ENCODE measurements at places on chromosomes 3 and 15.

DNA sequence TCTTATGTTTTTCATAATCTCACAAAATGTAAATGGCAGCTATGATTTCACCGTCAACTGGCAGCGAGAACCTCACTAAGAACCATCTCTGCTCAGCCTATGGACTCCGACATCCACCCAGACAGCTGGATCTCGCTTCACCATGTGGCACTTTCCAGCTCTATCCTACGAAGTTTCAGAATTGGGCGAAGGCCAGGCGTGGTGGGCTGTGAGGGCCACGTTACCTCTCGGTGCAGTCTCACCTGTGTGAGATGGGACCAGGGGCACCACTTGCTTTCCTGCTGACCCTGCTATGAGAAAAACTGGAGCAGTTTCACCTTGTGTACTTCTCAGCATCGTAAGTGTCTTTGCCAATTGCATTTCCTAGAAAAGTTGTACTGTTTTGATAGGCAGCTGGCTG, 32.3 kb downstream of the CHDH start:
- no peak for DNase-seq

- DNase-seq = no peak
Observed at GRCh38 chr15:61342390-61342789, 113.3 kb upstream of the RORA start.

DNA sequence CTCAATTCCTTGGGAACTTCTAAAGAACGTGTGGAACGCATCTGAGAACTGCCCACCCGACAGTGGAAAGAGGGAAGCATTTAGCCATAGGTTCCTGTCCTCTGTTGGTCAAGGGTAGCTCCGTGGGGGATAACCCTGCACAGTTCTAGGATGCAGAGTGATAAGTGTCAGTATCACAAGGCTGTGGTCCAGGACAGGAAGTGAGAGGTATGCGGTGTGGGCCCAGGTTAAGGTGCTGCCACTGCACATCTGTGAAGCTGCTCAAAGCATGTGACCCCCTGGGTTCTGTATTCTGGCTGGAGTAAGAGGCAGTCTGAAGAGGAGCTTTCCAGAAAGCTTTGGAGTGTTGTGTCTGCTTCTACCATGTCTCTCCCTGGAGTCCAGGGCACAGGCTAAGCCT, 51.7 kb upstream of the HES1 start:
- DNase-seq = no peak

GRCh38 chr15:99165020-99165790, 60.3 kb downstream of the SYNM start:
- DNase-seq = no peak

DNA sequence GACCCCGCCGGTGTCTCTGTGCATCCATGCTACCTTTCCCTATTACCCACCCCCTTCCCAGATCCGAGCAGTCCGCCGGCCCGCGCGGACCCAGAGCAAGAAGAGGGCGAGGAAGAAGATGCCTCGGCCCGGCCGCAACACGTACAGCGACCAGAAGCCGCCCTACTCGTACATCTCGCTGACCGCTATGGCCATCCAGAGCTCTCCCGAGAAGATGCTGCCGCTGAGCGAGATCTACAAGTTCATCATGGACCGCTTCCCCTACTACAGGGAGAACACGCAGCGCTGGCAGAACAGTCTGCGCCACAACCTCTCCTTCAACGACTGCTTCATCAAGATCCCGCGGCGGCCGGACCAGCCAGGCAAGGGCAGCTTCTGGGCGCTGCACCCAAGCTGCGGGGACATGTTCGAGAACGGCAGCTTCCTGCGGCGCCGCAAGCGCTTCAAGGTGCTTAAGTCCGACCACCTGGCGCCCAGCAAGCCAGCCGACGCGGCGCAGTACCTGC, 788 bp downstream of the FOXB1 start:
- DNase-seq = no peak

DNA sequence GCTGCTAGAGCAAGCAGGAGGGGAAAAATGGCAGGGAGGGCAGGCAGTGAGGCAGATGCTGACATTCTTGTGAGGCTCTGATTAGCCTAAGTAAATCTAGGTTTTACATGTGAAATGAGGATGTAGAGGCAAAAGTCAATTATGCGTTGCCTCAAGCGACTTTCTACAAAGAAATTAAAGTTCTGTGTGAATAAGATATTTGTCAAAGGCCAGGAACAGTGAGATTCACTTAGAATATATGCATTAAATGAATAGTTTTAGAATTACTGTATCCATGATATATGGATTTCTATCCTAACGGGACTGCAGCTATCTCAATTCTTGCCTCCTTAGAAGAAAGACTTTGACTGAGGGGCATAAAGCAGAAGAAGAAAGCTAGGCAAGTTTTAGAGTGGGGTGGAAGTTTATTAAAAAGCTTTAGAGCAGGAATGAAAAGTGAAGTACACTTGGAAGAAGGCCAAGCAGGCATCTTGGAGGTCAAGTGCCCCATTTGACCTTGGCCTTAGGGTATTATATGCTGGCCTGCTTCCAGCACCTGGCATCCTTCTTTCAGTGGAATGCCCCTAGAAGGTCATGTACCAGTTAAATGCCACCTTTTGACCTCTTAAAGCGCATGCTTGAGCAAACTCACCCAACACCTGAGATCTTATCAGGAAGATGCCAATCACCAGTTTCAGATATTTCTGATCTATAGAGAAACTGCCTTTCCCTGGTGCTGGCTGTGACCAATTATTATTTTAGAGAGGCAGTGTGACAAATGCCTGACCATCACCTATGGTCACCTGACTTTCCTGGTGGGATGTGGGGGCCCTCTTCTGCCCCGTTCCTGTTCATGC, 38.2 kb downstream of the OSTN start:
- no peak for DNase-seq

- DNase-seq = no peak
Observed at GRCh38 chr3:180420804-180421203, 181.2 kb upstream of the TTC14 start.

GRCh38 chr15:80152896-80153876, at the start of gene FAH:
FAH (plus strand) TSS chr15:80152999; CDS start chr15:80153055, 56 bp downstream.
- peak; percentile 46 for DNase-seq

DNA sequence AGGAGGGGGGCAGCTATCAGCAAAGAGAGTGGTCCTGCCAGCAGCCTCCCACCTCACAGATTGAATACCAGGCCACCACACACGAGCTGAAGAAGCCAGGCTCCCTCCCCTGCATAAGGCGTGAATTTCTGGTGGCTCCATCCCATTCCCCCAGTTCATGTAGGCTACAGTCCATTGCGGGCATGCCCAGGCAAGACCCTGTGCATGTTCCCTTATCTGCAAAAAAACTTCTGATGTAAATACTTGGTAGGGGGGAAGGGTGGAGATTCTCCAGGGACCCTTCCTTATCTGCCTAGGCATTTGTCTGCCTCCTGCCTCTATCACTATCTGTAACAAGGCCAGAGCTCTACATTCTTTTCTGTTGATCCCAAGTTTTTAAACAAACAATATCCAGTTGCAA, 27.6 kb upstream of the UBP1 start:
- no peak for DNase-seq

DNA sequence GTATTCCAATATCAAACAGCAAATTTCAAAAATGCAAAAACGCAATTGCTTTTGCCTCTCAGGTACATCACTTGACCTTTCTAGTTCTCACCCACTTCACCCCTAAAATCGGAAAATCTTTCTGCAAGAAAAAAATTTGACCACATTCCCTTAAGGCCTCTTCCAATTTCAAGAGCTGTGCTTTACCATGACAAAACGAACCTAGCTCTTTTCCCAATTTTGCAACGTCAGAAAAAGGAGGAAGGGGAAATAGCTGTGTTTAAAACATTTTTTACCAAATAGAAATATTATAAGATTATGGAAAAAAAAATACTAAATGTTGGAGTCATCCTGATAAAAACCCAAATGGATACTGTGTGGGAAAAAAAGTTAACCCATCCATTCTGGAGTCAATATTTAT, 1.1 kb upstream of the NR2C2 start:
- no peak for DNase-seq

DNA sequence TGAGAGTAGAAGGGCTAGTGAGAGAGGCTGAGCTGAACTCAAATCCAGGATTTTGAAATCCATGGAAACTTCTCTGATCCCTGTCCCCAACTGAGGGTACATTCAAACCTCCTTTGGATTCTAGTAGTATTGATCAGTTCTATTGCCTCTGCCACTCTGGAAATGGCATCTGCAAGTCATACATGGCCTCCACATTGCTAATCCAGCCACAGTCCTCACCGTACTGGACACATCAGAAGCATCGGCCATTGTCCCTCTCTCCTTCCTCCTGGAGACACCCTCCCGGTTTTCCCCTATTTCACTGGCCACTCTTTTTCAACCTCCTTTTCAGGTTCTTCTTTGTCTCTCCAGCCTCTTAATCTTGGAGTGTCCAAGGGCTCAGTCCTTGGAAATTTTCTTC, 66.9 kb downstream of the ETV5 start:
- DNase-seq = no peak

GRCh38 chr15:67089217-67090193, 24.1 kb downstream of the SMAD3 start:
- no peak for DNase-seq

GRCh38 chr15:101675796-101676582, 23.8 kb upstream of the TM2D3 start:
- no peak for DNase-seq

DNA sequence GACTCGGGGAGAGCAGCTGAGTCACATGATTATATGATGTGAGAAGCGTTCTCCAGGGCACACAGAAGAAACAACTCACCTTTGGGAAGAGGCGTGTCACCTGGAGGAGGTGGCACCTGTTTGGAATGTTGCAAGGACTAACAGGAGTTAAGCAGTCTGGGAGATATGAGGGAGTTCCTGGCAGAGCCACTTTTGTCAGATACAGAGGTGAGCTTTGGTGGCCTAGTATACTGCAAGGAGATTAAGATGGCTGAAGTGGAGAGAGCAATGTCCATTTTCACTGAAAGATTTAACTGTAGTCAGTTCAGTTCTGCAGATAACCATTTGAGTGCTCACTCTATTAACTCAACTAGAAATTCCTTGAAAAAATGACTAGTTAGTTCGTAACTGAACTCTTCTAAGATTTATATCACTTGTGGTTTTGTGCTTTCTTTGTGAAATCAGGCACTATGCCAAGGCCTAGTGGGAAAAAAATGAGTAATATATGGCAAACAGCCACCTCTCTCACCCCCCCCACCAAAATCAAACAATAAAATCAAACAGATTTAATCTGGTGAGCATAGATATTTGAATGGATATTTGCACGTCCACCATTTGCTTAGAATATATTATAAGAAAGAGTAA, 61.3 kb downstream of the CRYBG3 start:
- no peak for DNase-seq

- DNase-seq = no peak
Observed at GRCh38 chr15:98541519-98541918, 106.8 kb upstream of the IGF1R start.

- DNase-seq = no peak
Observed at GRCh38 chr15:95973566-95974256, 356.8 kb upstream of the NR2F2 start.

DNA sequence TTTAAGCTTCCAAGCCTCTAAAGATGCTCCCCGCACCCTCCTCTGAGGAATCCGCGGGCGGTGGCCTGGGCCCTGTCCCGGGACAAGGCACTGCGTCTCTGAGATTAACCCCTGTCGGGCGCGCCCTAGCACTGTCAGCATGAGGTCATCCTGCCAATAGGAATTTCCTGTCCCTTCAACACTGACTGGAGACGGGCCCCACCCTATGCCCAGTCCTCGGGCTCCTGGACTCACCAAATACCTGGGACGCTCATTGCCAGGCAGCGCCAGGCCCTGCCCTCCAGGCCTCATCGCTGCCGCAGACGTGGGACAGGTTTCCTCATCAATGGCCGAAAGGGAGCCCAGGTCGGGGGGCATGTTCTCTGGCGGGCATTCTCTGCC, 67.6 kb upstream of the SH3GL3 start:
- DNase-seq = no peak

- no peak for DNase-seq
Observed at GRCh38 chr15:61050844-61051568, 178.1 kb downstream of the RORA start.

GRCh38 chr3:169389211-169389924, 274.1 kb downstream of the MECOM start:
- DNase-seq = no peak

GRCh38 chr3:159252772-159253384, 451.0 kb downstream of the MFSD1 start:
- DNase-seq = no peak

GRCh38 chr3:12424635-12425319, 59.5 kb upstream of the TSEN2 start:
- DNase-seq = no peak

- no peak for DNase-seq
Observed at GRCh38 chr15:76177491-76178040, 117.8 kb downstream of the TMEM266 start.

GRCh38 chr3:118151164-118151563, 883.5 kb downstream of the IGSF11 start:
- DNase-seq = no peak

DNA sequence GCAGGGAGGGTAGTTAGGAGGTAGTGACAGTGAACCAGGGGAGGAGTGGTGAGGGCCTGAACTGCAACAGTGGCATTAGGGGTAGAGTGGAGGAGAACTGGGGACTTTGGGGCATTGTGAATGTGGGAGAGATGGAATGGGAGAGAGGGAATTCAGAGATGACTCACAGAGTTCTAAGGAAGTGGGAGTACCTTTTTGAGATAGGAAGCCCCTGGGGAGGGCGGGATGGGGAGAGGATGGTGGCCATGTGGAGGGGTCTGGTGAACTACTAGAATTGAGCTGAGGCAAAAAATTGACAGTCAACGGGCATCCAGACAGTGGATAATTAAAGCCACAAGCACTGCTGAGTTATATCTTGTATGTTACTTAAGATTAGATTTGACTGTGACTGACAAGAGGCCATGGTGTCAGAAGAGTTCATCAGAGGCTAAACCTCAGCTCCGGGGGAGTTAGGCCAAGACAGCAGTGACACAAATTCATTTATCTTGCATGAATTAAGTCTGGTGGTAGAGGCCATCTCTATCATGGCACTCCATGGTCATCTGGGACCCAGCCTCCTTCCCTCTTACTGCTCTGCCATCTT, 34.0 kb downstream of the PLEKHO2 start:
- no peak for DNase-seq

- no peak for DNase-seq
Observed at GRCh38 chr15:62307551-62307950, 142.5 kb upstream of the C2CD4B start.

- DNase-seq = no peak
Observed at GRCh38 chr3:3772920-3773319, 26.3 kb upstream of the LRRN1 start.

- DNase-seq = no peak
Observed at GRCh38 chr3:139758654-139759291, 81.0 kb upstream of the NMNAT3 start.

DNA sequence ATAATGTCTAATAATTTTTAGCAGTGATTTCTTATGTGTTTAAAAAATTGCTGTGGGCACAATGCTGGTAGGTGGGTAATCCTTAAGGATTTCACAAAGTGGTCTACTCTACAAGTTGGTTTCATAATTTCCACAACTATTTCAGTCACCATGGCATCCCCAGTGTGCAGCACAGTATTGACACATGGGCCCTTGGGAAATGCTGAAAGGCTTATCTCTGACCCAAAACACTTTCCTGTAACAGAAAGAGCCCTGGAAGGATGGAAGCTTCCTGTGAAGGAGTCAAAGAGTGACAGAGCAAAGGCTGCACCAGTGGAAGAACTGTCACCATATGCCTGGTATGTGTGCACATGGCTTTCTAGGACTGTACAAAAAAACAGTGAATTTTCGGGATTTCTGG, 153.7 kb downstream of the ANO10 start:
- no peak for DNase-seq

- DNase-seq = no peak
Observed at GRCh38 chr15:100049483-100049882, 292.3 kb downstream of the ADAMTS17 start.

Measured in stimulated activated CD4-positive, alpha-beta T cell treated with anti-CD3 and anti-CD28 coated beads, Interleukin-1b, Interleukin-23, amount 100 ng/mL, for 48 hours (primary cell).